ENCODE measurements at places on chromosomes 4 and X.

- no peak for DNase-seq
These were observed 4.5 kb downstream of the ABCE1 start for GRCh38 chr4:145102619-145103018.

- DNase-seq = no peak
These were observed 24.6 kb downstream of the SLC7A11 start for GRCh38 chr4:138217567-138217966.

DNA sequence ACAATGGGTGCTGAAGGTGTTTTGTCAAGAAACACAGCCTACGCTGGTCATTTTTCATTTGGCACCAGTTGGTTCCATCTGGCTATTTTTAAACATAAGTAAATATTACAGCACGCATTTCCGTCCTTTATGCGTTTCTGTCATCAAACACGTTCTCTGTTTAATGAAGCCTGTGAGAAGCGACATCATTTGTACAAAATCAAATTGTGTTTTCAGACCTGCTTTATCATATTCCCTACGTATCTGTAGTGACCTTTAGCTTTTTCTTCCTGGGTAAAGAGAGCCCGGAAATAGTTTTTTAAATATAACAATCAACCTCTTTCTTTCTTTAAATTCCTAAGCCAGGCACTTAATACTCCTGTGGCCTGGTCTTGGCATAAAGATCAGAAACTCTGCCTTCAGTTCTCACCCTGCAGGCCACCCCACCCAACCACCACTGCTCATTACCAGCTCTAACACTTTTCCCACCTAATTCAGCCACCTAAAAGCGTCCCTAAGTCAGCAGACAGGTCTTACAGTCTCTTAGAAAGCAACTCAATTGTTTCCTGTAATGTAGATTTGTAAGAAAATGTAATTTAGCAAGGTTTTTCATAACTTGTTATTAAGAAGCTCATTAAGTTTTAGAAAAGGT, 30.4 kb downstream of the ACSL1 start:
- no peak for DNase-seq

GRCh38 chr4:98638661-98639060, 19.8 kb downstream of the TSPAN5 start:
- DNase-seq = no peak

DNA sequence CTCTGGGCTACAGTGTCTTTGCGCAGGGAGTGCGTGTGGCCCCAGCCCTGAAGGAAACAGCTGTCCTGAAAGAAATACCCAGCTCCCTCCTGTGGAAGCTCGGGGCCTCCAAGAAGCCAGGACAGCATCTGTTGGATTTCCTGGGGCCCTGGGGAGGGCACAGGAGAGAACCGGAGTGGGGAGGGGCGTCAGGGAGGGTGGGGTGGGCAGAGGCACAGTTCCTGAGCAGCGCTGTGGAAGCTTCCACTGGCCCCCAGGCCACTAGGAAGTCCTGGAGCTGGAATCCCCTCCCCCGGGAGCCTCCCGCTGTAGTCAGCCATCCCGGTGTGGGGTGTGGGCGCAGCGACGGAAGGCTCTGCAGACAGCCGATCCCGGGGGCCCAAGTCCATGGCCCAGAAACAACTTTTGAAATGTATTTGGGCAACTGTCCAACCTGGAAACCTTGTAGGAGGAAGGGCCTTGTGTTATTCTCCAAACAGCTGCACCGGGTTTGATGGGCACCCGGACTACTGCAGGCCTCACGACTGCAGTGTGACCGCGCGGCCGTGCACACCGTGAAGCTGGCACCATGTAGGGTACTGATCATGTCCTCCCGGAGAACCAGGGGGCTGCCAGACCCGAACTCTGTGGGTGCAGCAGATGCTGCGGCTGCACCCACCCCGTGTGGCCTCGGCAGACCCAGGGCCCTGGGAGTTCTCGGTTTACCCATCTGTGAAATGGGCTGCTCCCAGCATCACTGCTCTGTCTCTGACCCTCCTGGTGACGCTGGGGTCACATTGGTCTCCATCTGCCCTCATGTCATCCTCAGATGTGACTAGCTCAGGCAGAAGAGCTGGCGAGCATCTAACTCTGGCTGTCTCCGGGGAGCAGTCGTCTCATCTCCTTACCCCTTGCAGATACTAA, 68.5 kb upstream of the HMX1 start:
- no peak for DNase-seq

DNA sequence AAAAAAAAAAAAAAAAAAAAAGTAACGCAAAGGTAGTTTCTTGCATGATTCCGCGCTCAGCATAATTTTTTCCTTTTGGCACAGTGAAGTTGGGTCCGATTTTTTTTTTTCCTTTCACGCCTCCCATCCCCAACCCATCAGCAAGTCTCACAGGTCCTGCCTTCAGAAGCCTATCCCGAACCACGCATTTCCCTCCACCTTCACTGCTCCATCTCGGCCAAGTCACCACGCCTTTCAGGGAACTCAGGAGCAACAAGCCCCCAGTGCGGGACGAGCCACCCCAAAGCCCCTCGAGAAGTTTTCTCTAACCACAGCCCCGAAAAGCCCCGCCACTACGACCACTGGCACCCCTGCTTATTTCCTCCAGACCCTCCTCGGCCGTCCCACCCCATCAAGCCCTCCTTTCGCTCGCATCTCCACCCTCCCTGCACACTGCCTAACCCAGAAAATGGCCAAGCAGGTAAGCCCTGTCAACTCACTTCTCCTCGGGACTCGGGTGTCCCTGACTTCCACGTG, 1.0 kb downstream of the SLBP start:
- no peak for DNase-seq

DNA sequence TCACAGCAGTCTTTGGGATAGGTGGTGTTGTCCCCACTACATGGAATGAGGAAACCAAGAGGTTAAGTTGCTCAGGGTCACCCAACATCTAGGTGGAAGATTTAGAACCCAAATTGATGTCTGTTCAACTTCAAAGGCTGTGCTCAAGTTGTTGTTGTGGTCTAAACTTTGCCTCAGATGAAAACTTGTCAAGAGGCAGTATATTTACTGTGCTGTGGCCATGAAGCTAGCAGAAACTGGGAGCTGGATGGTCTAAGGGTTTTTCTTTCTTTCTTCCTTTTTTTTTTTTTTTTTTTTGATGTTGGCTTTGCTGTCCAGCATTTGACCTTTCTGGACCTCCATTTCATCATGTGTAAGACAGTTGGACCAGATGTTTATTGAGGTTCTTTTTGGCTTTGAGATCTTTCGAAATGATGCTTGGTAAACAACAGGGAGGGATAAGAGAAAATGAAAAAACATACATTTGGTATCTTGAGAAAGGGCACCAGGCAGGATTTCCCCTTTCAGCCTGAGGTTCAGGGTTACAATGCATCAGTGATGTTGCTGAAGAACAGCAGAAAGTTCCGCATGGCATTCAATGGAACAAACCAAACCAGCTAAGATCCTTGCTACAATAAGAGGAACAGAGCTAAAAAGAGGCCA, 166.2 kb upstream of the RPS6KA3 start:
- no peak for DNase-seq

DNA sequence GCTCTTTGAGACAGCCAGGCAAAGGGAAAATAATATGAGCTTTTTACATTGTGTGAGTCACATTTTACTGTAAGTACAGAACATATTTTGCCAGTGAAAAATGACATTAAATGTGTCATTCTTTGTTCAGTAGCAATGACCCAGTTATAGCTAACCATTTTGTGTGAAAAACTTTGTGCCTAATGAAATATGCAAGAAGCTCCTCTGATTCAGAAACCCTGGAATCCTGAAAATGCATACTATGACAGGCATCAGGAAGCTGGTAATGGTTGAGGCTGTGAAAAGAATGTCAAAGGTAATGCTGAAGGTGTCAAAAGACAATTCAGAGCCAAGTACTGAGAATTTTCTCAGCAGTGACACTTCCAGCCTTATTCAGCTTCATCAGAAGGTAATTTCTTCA, 549.5 kb upstream of the SMIM31 start:
- DNase-seq = no peak

All from fibroblast of gingiva (primary cell).